ENCODE measurements at places on chromosomes 11 and 22.

DNA sequence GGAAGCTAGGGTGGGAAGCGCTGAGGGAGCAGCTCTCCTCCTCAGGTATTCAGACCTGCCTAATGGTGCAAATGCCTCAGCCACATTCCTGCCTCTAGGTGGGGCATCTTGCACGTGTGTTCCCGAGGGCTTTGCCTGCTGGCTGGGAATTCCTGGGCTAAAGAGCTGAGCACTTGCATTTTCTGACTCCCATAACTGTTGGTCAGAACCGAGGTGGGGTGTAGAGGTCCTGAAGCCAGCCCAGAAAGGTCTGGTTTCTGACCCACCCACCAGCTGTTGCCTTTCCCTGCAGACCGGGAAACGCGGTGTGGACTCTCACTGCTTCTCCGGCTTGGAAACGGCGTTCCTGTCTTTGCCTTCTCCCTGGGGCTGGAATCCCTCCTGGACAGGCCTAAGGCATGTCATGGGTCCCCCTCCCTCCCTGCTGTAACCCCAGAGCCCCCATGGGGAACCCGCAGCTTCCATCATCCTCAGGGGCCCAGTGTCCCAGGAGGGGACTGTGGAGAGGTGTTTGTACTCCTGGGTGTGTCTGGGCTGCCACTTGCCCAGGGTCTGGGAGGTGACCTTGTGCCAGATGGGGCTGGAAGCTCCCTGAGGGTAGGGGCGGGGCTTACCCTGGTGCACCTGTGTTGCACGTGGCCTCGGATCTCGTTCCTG is 24.0 kb upstream of the SMIM38 start:
- DNase-seq = peak; percentile 43

DNA sequence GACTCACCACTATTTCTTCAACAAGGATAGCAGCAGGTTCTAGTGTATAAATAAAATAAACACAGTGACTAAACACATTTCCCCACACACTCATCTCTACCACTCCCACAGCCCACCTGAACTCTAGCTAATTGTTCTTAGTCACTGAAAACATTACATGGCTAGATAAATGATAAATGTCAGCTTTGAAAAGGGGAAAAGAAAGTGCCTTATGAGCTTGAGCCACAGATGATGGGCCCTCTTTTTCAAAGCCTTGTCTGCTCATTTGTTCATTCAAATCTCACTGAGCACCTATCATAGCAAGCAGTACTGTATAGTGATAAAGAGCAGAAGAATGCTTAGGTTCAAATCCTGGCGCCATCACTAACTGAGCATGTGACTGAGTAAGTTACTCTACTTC is 58.3 kb downstream of the SIK3 start:
- DNase-seq = no peak

DNA sequence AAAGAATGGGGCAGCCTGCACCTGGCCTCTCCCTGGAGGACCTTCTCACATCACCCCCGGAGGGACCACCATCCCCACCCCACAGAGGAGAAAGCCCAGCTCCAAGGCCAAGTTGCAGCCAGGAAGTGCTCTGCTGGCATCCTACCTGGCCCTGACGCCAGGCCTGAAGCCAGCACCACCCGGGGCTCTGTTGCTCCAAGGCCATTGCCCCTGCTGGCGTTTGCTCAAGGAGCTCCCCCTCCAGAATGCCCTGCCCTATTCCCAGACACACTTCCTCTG is 10.2 kb downstream of the RTN4R start:
- no peak for DNase-seq

- peak; percentile 15 for DNase-seq
Observed at GRCh38 chr22:31344578-31345330, 1.4 kb downstream of the PATZ1 start.

DNA sequence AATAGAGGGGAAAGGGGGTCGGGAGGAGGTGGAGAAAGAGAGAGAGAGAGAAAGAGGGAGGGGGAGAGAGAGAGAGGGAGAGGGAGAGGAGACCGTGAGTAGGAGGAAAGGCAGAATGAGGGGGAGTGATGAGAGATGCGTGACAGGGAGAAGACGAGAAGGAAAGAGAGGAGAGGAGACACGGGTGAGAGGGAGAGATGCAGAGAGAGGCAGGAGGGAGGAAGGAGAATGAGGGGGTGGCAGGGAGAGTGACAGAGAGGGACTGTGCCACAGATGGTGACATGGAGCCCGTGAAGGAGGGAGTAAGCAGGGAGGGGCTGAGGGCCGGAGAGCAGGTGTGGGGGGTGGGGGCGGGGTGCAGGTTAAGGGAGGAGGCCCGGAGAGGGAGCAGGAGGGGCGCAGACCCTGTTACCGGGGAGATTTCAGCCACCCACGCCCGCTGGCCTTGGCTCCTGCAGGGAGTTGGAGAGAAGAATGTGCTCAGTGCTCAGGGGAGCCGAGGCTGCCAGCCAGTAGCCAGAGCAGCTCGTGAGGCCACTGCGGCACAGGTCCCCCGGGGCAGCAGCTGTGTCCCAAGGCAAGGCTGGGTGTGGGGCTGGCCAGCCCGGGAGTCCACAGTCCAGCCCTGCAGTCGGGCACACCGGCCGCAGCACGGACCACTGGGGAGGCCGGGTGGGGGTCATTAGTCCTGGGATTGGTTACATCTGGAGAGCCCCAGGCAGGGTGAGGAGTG is at the start of gene SSTR3:
TSS of gene SSTR3 (minus strand) at position 304 of the 733 bp plus-strand sequence. CDS start 4,674 bp downstream, outside the sequence.
- peak; percentile 23 for DNase-seq

- DNase-seq = peak; percentile 71
Observed at GRCh38 chr11:85941380-85941973, 86.3 kb downstream of the CCDC83 start.

DNA sequence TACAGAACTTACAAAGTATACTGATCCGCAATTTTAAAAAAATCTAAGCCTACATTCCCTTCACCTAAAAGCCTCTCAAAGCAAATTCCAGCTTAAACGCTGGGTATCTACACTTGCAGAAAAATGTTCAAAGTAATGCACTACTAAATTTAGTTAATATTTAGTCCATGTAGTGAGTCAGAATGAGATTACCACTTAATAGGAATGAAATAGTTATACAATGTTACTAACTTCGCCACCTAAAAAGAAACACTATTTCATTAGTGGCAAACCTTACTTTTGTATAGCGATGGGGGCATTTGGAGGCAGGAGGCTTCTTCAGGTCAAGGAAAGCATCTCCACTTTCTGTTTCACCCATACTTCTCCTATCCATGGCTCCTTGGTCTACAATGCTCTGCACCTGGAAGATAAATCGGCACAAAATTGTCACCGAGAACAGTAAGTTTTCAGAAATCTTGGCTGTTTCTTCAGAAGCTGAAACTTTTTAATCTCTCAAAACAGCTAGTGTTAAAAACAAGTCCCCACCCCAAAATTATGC is 1.2 kb downstream of the EIF4ENIF1 start:
- DNase-seq = no peak

DNA sequence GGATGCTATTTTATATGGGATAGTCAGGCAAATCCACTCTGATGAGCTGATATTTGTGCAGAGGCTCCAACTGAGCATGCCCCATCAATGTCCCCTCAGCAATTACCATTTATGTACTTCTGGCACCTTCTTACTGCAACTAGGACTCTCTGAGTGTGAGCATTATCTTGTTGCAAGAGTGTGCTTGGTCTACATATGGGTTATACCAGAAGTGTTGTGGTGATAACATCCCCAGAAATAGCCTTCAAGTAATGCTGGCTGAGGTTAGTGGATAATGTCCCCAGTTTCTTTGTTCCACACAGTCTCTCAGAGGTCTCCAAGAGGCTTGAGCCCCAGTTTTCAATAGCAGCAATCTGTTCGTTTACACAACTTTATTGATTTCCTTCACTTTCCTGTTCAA is 408.6 kb downstream of the JRKL start:
- DNase-seq = no peak

DNA sequence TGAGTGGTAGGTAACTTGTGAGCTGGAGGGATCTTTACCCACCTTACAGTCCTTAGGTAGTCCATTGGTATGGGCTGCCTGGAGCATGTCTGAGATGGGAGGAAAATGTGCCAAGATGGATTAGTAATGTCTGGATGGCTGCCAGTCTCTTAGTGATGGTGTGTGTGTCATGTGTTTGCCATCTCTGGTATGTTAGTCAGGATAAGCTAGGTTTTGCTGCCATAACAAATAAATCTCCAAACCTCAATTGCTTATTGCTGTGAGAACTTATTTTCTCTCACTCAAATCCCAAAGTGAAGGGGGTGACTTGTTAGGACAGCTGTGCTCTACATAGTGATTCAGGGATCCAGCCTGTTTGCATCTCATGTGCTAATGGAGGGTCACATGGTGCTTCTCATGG is 40.9 kb upstream of the MYEOV start:
- DNase-seq = no peak

GRCh38 chr22:33357981-33358399 is 299.8 kb upstream of the SYN3 start:
- DNase-seq = no peak

DNA sequence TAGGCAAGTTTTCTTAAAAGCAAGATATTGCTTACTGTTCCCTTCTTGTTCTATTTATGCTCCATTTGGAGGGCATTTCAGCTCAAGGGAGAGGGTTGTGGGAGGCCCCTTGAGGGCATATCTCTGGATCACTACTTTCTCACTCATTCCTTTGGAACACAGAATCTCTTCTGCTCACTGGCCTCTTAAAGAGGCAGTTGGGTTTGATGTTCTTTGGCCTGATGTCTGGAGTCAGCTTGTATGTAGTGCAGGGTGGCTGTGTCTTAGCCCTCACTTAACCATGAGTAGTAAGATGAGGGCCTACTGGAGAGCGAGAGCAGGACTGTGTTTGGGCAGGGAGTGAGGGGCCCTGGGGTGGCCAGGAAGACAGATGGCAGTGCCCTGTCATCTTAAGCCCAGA is 3.6 kb downstream of the INCENP start:
- no peak for DNase-seq

- no peak for DNase-seq
Observed at GRCh38 chr22:36729321-36729720, 25.8 kb upstream of the CACNG2 start.

DNA sequence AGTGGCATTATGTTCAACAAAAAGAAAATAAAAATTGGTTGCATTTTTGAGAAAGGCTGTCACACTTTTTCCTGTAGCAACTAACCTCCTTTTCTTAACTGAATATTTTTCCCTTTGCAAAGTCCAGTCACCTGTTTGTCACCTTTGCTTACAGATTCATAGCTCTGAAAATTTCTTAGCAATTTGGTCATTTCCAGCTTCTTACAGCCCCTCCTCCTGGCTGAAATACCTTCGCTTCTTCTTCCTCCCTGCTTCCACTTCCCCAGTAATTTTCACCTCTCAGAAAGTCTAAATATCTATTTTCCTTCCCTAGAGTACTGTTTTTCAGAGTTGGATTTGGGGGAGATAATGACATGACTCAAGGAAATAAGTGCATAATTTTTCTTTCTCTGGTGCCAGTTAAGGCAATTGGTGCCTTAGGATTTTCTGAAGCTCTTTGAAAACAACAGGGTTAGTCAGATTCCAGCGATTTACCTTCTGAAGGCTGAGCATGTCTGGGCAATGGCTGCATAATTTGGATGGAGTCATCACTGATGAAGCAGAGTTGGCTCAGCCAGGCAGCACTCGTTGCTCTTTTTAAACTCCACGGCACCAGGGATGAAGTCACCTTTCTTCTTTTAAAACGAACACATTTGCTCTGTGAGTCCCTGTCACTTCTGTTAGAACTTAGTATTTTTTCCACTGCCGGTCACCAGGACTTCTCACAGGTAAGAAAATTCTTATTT is 62.1 kb upstream of the AMOTL1 start:
- peak; percentile 85 for DNase-seq

DNA sequence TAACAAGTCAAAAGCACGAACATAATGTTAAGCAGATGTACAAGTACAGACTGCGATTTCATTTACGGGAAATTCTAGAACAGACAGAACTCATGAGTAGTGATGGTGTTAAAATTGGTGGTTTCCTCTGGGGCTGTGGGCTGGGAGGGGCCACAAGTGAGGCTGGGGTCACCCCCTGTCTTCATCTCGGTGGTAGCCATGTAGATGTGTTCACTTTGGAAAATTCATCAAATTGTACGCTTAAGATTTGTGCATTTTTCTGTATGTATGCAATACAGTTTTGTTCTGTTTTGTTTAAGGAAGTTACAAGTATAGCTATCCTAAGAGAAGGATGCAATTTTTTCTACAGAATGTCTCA is 504 bp upstream of the ASCC2 start:
- DNase-seq = no peak

GRCh38 chr11:60900673-60901404 is 5.5 kb downstream of the PRPF19 start:
- DNase-seq = no peak

- DNase-seq = no peak
Observed at GRCh38 chr22:44952863-44953746, 56.7 kb downstream of the PHF21B start.

Measured in NCI-H1105 treated with DMSO at 0.1 percent for 48 hours (cell line).